Thoracic aorta (tissue), 2 donors: ENCODE measurements at places on chromosomes 13 and 19.

DNA sequence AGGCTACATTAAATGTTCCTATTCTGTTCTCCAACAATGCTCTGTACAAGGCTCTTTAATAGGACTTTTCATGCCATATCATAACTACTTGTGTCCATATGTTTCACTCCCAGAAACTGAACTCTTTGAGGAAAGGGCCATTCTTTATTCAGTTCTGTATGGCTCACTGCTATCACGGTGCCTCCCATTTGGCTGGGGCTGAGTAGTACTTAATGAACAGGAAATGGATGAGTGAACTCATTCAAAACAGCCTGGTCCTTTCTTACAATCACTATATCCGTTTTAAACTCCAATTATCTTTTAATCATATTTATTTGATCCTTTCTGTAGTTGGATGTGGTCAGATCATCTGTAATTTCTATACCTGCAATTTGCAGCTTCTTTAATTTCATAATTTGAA is 410.6 kb downstream of the TBC1D4 start:
- no peak for DNase-seq

DNA sequence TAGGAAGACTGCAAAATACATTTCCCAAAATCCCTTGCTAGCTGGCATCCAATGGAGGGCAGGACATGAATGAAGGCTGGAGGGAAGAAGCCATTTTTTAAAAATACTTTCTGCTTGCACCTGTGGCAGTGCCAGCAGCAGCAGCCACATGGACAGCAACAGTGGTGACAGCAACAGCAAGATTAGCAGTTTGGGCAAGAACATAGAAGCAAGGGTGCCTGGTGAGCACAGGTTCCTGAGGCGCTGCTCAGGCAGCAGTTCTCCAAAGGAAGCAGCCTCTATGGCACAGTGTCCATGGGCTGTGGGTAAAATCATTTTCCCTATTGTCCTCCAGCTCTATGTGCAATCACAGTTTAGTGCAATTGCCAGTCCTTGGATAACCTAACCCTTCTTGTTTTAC is 1.3 kb upstream of the FAM216B start:
- no peak for DNase-seq

DNA sequence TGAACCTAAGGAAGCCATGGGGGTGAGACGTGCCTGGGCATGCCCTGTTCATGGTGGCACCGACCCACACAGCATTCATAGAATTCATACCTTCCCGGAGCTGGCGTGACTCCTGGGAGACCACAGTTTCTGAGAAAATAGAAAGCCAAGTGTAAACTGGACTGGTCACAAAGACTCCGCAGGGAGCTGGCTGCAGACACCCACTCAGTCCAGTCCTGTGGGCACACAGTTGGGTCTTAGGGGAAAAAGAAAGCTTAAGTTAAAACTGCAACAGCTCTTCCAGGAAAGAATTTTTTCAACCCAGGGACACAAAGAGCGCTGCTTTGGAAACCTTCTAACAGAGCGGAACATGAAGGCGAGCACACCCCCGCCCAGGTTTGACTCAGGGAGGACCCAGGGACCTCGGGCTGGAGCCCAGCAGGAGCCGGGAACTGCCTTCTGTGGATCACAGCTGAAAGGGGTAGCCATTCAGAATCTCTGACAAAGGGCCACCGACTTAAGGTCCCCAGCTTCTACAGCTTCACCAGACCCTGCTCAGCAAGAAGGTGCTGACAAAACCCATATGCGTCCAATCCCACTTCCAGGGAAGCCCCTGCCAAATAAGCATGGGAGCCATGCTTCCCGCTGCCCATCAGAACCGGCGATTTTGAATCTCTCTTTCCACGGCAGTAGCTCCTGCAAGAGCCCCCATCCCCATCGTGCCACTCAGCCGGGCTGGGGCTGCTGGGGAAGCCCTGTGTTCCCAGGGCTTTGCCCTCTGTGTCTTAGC is 183.7 kb downstream of the COL4A1 start:
- no peak for DNase-seq

- DNase-seq: no peak
Observed at GRCh38 chr13:107250628-107251027, 682.7 kb upstream of the ARGLU1 start.

- no peak for DNase-seq
Observed at GRCh38 chr13:46321494-46322225, 65.4 kb downstream of the RUBCNL start.

- no peak for DNase-seq
Observed at GRCh38 chr19:9498183-9498902, at the start of gene ZNF560. TSS of gene ZNF560 (minus strand) at chr19:9498616. CDS start at chr19:9475313, 23,303 bp downstream.

GRCh38 chr13:40232311-40233040 is 434.0 kb downstream of the FOXO1 start:
- DNase-seq: no peak

GRCh38 chr13:32746474-32746873 is 160.2 kb downstream of the PDS5B start:
- no peak for DNase-seq

- DNase-seq: no peak
Observed at GRCh38 chr19:27729332-27729731, 1483.6 kb downstream of the UQCRFS1 start.

- DNase-seq: no peak
Observed at GRCh38 chr19:23203841-23204344, 46.3 kb downstream of the ZNF724 start.

DNA sequence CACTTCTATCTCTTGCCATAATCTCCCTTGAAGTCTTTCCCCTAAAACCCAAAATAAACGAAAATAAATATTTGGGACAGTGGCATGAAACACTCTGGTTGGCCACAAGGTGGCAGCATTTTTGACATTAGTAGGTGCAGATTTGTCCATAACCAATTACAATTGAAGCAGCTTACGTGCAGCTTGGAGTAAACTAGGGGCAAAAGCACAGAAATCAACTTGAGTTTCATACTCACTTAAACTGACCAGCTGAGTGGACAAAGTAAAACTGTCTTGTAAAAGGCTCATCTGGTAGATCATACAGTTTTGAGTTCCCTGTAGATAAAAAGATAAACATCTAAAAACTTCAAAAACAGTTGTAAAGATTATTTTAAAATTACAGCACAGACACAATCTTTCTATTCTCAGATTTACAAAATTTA is 18.8 kb downstream of the PDCD5 start:
- DNase-seq: no peak

- DNase-seq: no peak
Observed at GRCh38 chr19:55549500-55550320, 4.4 kb upstream of the SBK3 start.

GRCh38 chr19:33430674-33431277 is 57.3 kb downstream of the CEBPG start:
- no peak for DNase-seq

GRCh38 chr13:99666146-99666805 is 165.0 kb downstream of the TM9SF2 start:
- DNase-seq: no peak

- no peak for DNase-seq
Observed at GRCh38 chr19:47854459-47854858, 4.6 kb upstream of the TPRX2 start.

GRCh38 chr13:24203811-24204210 is 43.3 kb downstream of the SPATA13 start:
- no peak for DNase-seq

DNA sequence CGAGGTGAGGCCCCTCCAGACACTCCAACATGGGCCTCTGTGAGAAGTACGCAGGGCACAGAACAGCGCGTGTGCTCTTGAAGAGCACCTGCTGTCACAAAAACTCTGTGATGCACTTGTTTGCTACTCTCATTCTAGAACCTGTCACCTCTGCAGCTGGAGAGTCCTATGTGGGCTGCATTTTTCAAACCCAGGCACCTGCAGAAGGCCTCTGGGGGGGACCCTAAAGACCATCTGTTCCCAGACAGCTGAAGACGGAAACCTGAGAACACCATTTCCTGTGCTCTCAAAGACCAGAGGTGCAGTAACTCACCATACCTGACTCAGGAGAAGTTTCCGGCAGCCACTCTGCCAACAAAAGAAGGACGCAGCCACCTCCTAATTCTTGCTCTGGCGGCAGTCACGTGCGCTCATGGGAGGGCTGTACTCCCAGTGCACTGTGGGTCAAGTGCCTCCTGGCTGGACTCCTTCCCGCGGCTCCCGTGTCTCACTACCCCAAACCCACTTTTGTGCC is 28.1 kb downstream of the RANBP3 start:
- DNase-seq: no peak
